ENCODE measurements at places on chromosomes 11 and 22. TPM values are rescaled to one million over a fixed set of nuclear protein-coding genes. Genes with fewer than 3 reads are reported as not detected.
A peak's percentile ranks its signal among the peaks of the same experiment; 100 is the strongest.

KCNJ1 gene
- total RNA-seq, result 0.29 TPM

TMEM9B gene
- 62.2 TPM for total RNA-seq

GRCh38 chr11:120740380-120740779 is 228.8 kb downstream of the GRIK4 start:
- peak; percentile 30 for DNase-seq

DNA sequence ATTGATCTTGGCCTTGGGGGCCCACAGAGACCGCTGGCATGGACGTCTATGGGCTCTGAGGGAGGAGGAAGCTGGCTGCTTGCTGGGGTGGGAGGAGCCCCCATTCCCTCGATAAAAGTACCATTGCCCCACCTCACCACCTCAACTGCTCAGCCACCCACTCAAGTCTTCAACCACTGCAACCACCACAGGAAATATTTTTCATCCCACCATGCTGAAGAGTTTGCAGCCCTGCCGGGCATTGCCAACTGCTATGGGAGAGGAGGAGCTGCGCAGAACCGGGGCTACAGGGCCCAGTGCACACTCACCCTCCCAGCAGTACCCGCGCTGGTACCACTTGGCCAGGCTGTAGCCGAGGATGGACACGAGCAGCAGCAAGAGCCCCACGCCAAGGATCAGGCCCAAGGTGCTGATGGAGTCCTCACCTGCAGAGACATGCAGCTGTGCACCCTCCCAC is 29.2 kb downstream of the IL10RA start:
- DNase-seq, result no peak

- DNase-seq, result no peak
These were observed 580.0 kb downstream of the TBC1D22A start for GRCh38 chr22:47342446-47342845.

DNA sequence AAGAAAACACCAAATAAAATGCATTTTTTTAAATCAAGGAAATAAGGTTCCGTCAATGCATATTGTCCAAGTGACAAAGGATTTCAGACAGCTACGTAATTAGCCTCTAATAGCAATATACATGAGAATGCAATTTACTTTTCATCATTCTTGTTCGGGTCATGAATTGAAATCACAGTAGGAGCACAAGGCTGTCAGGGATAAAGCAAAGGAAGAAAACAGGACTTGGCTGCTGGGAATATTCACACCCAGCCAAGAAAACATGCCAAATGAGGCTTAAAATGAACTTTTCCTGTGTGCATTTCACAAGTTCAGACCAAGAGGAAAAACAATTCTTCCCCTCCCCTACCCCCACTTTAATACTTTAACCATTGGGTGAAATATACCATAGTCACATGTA is 188.6 kb downstream of the CWF19L2 start:
- no peak for DNase-seq

DNA sequence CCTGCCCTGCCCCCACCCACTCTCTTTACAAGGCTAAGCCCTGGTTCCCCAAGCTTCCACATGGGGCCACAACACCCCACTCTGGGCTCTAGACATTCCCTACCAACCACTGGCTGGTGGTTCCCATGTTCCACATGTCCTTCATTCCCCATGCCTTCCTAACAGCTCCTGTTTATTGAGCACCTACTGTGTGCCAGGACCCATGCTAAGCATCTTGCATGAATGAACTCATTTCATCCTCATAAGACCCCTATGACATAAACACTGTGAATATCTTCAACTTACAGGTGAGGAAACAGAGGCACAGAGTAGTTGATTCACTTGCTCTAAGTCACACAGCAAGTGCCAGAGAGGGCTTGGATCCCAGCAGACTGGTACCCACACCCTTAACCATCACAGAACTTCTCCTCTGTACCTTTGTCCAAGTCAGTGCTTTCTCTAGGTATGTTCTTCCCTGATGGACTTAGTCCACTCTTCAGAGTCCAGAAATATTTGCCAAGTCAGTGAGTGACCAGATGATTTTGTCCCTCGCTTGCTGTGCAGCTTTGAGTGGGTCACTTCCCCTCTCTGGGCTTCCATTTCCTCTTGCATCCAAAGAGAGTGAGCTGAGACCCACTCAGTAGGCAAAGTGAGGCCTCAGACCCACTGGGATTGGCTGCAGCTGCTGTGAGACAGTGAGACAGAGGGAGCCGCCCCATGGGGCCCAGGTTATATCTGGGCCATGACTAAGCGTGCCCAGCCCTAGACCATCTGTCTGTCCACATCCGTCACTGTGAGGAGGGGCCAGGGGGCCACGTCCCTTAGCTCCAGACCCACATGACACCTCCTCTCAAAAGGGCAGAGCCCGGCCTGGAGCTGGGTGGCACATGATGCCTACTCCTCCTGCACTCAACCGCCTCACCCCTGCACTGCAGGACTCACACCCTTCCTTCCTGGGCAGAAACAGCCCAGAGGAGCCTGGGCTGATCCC is 132.4 kb downstream of the MN1 start:
- DNase-seq, result peak; percentile 99

GRCh38 chr11:107202241-107202640 is 184.0 kb upstream of the GUCY1A2 start:
- no peak for DNase-seq

- DNase-seq, result no peak
These were observed 317.7 kb upstream of the CTSC start for GRCh38 chr11:88655196-88655595.

Measured in myocyte (in vitro differentiated cells).